ENCODE measurements at places on chromosomes 4 and X.

DNA sequence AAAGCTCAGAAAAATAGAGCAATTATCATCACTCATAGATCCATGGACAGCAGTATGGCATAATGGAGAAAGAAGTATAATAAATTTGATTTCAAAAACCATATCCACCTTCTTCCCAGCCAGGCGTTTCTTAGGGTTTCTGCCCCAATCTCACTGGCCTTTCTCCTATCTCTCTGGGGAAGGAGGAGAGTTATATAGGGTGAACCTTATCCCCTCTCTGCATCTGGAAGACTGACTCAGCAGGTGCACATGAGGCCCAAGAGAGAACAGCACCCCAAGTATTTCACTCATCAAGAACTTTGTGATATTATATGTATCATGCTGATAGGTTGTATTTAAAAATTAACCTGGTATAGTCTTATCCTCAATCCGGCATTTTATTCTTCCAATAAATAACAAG lies 318.8 kb upstream of the RASGEF1B start:
- DNase-seq: no peak

GRCh38 chr4:25096251-25096980 lies 63.8 kb downstream of the SEPSECS start:
- no peak for DNase-seq

GRCh38 chr4:108166441-108167315 lies 2.1 kb downstream of the LEF1 start:
- DNase-seq: peak; percentile 87

DNA sequence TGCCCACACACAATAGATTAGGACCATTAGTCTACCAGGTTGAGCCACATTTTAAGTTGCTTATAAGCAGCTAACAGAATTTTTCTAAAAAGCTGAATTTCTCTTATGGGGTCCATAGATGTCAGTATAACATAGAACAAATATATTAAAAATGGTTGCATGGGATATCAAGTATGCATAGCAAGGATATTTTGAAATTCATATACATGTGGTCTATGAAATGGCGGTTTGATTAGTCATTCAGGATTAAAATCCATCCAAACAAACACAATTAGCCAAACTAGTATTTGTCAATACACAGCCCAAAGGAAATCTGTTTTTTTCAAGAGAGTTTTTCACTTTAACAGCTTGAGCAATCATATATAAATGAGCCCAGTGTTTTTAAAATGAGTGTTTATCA lies 33.5 kb upstream of the AMOT start:
- no peak for DNase-seq

GRCh38 chr4:52001616-52002015 lies 18.5 kb downstream of the LRRC66 start:
- no peak for DNase-seq

- no peak for DNase-seq
Measured at GRCh38 chr4:181312066-181312465, 931.1 kb upstream of the TENM3 start.

GRCh38 chrX:13078739-13079444 lies 34.5 kb upstream of the FAM9C start:
- DNase-seq: no peak

DNA sequence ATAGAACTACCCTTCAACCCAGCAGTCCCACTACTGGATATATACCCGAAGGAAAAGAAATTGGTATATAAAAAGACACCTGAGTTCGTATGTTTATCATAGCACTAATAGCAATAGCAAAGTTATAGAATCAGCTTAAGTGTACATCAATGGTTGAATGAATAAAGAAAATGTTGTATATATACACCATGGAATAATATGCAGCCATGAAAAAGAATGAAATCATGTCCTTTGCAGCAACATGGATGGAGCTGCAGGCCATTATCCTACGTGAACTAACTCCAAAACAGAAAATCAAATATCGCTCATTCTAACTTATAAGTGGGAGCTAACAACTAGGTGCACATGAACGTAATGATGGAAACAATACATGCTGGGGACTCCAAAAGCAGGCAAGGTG lies 143.5 kb upstream of the GK2 start:
- no peak for DNase-seq

DNA sequence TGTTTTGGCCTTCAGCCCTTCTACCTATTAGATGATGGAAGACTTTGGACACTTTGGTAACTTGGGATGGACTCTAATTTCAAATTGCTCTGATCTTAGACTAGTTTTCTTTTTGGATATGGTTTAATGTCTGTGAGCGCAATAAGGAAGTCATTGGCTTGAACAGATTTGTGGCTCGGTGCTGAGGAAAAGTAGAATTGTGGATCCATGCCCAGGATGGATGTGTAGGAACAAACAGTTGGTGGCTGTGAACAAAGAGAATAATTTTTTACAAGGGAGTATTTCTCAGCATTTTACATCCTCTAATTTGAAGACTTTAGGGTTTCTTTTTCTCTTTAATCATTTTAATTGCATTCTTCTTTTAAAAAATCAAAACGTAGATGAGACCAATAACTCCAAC lies 327.1 kb downstream of the GLUD2 start:
- DNase-seq: no peak

Measured in activated effector memory CD4-positive, alpha-beta T cell treated with anti-CD3 and anti-CD28 coated beads, Interleukin-2, amount 50 U/mL, for 16 hours (primary cell).